ENCODE measurements at places on chromosomes 6 and 20.

- DNase-seq, result no peak
Observed at GRCh38 chr6:22732176-22732970, 163.0 kb downstream of the HDGFL1 start.

- DNase-seq, result peak; percentile 16
Observed at GRCh38 chr20:6686171-6686570, 81.3 kb upstream of the BMP2 start.

- DNase-seq, result no peak
Observed at GRCh38 chr6:24031496-24031895, 94.5 kb upstream of the NRSN1 start.

- DNase-seq, result peak; percentile 96
Observed at GRCh38 chr6:28383235-28384142, 16.1 kb downstream of the ZSCAN12 start.

GRCh38 chr6:70210462-70210861 lies 92.4 kb downstream of the COL9A1 start:
- peak; percentile 32 for DNase-seq

DNA sequence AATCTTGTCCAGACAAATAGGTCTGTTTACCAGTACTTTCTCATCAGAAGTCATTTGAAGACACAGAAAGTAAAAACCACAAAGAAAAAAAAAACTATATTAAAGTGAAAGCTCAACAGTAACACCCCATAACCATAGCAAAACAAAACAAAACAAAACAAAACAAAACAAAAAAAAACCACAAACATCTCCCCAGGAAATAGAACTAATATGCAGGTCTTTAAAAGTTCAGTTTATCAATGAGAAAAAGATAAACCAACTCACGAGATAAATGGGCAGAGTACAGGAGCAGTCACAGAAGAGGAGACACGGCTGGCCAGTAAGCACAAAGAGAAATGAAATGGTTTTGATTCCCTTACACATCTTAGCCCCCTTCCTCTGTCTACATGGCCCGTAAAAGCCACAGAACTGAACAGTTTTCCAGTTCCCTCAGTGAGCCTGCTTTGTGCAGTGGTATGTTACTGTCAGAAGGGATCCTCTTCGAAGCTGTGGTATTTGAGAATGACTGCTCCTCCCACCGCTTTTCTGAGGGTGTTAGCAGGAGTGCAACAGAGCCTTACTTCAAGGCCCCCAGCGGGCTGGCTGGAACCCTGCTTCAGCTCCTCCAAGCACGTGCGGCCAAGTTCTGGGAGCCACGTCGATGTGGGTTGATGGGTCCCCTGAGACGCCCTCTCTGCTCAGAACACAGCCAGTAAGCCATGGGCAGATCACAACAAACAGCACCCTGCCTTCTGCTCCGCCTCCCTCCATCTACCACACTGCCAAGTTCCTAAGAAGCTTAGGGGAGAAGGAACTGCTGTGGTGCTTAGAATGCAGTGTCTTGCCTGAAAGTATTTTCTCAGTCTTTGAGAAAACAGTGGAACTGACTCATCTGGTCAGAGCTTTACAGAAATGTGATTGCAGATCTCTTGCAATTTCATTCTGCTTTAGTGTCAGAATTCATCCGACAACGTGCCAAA lies 14.0 kb downstream of the UST start:
- DNase-seq, result peak; percentile 78

DNA sequence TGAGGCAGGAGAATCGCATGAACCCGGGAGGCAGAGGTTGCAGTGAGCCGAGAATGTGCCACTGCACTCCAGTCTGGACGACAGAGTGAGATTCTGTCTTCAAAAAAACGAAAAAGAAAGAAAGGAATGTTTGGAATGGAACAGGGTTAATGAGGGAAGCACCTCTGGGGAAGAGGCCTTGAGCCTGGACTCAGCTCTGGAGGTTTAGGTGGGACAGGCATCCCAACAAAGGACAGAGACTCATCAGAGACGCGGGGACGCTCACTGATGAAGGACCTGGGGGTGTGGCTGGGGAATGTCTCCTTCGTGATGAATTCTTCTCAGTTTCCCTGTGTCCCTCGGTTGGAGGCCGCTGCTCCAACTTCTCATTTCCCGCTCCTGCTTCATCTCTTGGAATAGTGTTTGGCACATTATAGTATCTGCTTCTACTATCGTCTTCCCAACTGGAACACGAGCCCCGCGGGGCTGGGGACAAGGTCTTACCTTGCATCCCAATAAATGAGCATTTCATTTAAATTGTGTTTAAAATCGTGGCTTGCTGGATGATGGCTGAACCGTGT lies 27.6 kb downstream of the KIF25 start:
- no peak for DNase-seq

- DNase-seq, result peak; percentile 12
Observed at GRCh38 chr6:22471132-22471690, 98.2 kb upstream of the HDGFL1 start.

GRCh38 chr6:142162780-142163179 lies 15.7 kb downstream of the VTA1 start:
- DNase-seq, result no peak

- peak; percentile 74 for DNase-seq
Observed at GRCh38 chr6:125258651-125259353, 43.0 kb downstream of the HDDC2 start.

DNA sequence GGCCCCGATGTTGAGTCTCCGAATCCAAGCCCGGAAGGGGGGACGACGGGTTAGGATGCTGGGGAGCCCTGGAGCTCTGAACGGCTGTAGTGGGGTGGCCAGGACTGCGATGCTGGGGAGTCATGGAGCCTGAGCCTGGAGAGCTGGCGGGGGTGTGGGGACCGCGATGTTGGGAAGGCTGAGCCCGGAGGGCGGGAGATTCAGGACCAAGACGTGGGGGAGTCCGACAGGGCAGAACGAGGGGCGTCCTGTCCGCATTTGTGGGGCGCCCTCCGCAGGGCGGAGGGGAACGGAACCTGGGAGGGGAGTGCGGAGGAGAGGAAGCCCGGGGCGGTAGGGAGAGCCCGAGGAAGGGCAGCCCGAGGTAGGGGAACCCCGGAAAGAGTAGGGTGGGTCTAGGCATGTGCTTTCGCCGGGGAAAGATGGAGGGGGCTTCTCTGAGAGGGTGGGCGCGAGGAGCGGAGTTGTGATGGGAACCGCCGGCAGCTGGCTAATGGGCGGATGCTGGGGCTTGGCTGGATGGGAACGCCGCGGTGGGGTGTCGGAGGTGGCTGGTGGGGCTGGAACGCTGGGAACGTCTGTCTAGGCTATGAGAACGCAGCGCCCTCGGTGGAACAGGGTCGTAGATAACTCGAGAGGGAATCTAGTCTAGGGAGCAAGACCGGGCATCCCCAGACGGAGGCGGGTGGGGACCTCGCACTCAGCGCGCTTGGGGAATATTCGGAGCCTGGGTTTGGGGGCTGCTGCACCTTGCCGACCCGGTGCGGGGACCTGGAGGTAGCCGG lies 684 bp downstream of the PAQR8 start:
- DNase-seq, result peak; percentile 40

GRCh38 chr6:44132476-44132875 lies 5.1 kb downstream of the TMEM63B start:
- DNase-seq, result no peak

- no peak for DNase-seq
Observed at GRCh38 chr20:10758446-10758845, 84.6 kb upstream of the JAG1 start.

GRCh38 chr6:41442800-41443501 lies 103.2 kb upstream of the FOXP4 start:
- no peak for DNase-seq

DNA sequence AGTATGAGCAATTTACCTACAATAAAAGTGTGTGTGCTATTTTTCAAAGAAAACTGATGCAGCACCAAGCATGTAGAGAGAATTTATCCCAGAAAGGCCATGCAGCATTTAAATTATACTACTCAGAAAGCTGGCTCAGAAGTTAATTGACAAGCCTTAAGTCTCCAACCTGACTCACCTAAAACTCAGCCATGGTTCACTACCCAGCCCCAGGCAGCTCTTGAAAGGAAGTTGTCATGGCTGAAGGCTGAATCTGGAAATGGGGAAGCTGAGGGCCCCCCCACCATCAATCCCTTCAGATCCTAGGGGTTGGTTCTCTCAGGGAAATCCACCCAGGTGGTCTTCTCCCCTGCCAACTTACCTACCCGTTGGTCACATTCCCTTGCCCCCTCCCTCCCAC lies 19.7 kb downstream of the PPIL6 start:
- DNase-seq, result peak; percentile 10

GRCh38 chr6:30541515-30542403 lies 14.5 kb downstream of the GNL1 start:
- peak; percentile 83 for DNase-seq

GRCh38 chr6:124033501-124033900 lies 229.8 kb downstream of the NKAIN2 start:
- no peak for DNase-seq

- DNase-seq, result no peak
Observed at GRCh38 chr6:27575594-27576361, 102.9 kb upstream of the ZNF184 start.

- no peak for DNase-seq
Observed at GRCh38 chr6:107082045-107082444, 33.3 kb downstream of the BEND3 start.

DNA sequence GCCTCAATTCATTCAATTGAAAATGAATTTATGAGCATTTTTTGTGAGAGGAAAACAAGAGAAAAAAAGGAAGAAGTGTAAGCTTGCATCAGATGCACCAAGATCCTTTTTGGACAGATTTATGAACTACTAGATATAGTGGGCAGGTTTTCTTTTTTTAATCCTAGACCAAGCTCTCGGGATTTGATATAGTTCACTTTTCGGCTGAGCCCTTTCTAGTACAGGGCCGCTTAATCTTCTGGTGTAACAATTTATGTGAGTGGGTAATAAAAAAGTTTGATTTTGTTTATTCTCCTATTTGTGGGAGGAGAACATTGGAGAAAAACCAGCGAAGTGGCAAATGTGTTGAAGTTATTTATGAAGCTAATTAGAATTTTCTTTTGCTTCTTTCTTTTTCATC lies 538.0 kb downstream of the UTRN start:
- no peak for DNase-seq

- DNase-seq, result no peak
Observed at GRCh38 chr20:50186987-50187402, 3.6 kb upstream of the CEBPB start.

DNA sequence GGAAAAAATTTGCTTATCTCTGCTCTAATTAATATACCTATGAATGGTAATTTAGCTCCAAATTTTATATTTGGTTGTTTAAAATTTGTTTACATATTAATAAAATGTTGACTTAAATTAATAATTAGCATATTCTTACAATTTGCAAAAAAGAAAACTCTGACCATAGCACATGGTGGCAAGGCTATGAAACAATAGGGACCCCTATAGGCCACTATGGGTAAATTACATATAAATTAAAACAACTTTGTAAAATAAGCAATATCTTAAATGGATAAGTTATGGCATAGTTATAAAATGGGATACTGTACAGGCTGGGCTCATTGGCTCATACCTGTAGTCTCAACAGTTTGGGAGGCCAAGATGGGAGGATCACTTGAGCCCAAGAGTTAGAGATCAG lies 76.0 kb downstream of the MKKS start:
- DNase-seq, result peak; percentile 9

DNA sequence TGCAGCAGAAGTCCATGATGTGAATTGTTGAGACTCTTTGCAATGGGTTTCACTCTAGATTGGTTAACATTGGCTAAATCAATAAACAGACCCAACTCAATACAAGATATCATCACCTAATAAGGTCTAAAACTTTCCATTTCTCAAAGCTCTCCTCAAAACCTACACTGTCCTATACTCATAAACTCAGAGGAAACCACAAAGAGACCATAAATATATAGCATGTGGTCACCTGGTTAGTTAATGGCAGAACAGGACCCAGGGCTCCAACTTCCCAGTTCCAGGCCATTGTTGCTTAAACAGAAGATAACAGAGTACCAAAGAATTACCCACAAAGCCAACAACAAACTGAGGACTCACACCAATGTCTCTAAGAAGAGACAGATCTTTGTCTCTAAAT lies 12.0 kb downstream of the RTN4IP1 start:
- no peak for DNase-seq

GRCh38 chr6:2038092-2038491 lies 207.3 kb downstream of the GMDS start:
- no peak for DNase-seq

DNA sequence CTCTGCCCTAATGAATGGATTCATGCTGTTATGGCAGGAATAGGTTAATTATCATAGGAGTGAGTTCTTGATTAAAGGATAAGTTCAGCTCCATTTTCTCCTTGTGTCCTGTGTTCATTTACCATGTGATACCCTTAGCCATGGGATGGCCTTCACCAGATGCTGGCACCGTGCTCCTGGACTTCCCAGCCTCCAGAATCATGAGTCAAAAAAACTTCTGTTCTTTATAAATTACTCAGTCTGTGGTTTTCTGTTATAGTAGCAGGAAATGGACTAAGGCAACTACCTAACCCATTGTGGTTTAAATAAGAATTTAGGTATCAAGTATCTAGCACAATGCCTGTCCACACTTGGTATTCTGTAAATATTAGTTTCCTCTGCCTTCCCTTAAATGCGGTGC lies 223.5 kb downstream of the MEI4 start:
- no peak for DNase-seq

DNA sequence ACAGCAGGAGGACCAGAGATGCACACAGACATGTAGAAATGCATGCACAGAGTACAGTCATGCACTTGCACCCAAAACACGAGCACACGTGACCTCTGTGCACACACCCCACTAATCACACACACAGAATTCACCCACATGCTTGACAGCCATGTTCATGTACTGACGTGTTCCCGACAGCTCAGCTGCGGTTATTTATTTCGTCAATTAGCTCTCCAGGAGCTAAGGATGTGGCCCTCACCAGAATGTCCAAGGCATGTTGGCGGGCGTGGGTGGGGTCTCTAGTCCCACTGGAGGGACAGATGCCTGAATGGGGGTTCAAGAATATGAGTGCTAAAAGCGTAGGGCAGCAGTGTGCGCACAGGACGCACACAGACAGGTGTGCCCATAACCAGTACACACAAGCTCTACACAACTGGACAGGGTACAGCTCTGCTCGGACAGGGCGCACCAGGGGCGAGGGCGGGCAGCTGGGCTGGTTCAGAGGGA lies 571 bp upstream of the PRPF6 start:
- no peak for DNase-seq

- no peak for DNase-seq
Observed at GRCh38 chr6:107186047-107186446, 70.7 kb upstream of the BEND3 start.

GRCh38 chr6:151285122-151285521 lies 45.4 kb downstream of the AKAP12 start:
- no peak for DNase-seq

- DNase-seq, result no peak
Observed at GRCh38 chr6:126153661-126154060, 167.3 kb downstream of the TRMT11 start.
